ENCODE measurements at places on chromosomes 12 and 14.

DNA sequence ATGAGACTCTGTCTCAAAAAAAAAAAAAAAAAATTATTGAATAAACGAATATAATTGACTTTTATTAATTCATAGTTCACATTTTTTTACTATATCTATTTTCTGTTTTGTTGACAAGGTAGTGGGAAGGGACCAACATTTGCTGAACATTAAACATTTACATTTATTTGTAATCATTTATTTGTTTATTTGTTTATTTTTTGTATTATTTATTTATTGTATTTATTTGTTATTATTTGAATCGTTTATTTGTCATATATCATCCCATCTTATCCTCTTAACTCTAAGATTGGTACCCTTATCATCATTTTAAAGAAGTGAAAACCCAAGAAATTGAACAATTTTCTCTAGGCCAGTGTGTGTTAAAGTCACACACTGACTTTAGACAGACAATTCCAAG is 101.5 kb downstream of the SYT1 start:
- DNase-seq = no peak

GRCh38 chr12:130474599-130475269 is 137.0 kb downstream of the PIWIL1 start:
- no peak for DNase-seq

DNA sequence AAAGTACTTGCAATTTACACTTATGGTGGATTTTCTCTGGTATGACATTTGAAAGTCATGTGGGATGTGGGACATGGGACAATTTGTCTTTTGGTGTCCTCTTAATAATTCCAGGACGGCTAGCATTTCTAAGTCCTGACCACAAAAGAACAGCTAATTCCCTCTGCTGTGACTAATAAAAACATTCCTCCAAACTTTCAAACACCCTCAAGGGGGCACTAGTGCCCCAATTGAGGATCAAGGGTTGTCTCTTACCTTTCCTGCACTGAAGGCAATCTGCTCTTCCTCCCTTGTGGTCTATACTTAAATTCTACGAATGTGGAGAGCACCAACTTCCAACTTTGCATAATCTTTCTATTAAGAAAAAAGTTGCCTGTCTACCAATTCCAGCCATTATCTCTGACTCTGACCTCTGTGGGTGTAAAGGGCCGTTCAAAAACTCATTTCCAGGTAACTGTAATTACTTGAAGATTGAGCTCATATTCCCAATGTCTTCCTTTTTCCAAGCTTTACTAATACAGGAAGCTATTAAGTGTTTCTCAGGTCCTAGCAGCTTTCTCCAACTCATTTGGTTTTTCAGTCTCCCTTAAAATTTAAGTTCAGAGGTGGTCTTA is 210.2 kb downstream of the PTPRO start:
- DNase-seq = no peak

GRCh38 chr14:64591809-64592208 is 42.0 kb downstream of the PPP1R36 start:
- DNase-seq = no peak

DNA sequence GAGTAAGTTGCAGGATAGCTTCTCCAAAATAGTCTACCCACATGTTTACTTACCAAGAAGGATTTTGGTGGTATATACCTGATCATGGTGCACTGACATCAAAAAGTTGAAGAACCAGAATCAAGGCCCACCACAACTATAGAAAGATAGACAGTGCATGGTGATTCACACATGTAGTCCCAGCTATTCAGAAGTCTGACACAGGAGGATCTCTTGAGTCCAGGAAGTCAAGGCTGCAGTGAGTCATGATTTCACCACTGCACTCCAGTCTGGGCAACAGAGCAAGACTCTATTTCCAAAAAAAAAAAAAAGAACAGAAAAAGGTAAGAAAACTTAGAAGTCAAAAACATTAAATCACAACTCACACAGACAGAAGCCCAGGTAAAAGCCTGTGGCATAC is 422.2 kb upstream of the FOXG1 start:
- no peak for DNase-seq

- no peak for DNase-seq
Measured at GRCh38 chr12:43425361-43425760, 126.6 kb downstream of the ADAMTS20 start.

GRCh38 chr12:2372735-2373134 is 319.9 kb downstream of the CACNA1C start:
- no peak for DNase-seq

DNA sequence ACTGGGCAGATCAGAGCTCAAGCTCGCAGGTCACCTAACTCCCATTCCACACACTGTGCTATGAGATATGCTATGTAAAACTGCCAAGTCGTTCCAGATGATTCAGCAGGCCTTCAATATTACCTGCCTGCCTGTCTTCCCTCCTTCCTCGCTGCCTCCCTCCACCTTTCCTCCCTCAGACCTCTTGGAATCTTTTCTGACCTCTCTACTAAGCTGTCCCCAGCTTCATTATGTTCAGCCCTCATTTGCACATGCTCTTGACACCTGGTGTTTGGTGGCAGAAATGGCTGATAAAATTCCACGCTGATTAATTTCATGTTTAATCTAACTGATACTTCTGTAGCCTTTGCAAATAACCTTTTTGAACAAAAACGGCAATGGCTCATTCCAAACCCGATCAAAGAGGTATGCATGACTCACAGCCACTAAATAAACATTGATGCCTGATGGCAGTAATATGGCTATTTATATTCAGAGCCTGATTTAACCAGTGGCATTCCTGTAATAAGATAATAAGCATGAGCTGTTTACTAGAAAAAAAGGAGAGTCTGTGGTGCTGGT is 130.8 kb upstream of the EGLN3 start:
- no peak for DNase-seq

GRCh38 chr12:13959131-13959723 is 22.2 kb downstream of the GRIN2B start:
- DNase-seq = no peak

GRCh38 chr12:1297206-1297605 is 297.2 kb downstream of the FBXL14 start:
- no peak for DNase-seq

DNA sequence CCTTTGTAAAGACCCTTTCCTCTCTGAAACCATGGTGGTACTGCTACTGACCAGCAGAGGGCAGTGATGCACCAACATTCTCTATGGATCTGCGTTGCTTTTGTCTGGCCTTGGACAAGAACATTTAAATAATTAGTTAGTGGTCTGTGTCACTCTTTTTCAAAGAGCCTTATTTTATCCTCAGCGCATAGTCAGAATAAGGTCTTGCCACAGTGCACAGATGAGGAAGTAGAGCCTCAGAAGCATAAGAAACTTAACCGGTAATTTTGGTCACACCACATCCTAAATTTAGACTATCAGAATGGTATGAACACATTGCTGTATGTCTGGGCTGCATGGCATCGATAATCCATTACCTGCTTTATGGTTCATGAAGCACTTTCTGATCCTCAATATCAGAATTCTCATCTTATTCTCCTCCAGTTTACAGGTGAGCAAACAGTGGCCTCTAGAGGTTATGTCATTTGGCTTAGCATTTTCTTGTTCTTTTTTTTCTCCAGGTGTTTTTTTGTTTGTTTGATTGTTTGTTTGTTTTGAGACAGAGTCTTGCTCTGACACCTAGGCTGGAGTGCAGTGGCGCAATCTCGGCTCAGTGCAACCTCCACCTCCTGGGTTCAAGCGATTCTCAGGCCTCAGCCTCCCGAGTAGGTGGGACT is 23.7 kb upstream of the IFT81 start:
- DNase-seq = no peak

DNA sequence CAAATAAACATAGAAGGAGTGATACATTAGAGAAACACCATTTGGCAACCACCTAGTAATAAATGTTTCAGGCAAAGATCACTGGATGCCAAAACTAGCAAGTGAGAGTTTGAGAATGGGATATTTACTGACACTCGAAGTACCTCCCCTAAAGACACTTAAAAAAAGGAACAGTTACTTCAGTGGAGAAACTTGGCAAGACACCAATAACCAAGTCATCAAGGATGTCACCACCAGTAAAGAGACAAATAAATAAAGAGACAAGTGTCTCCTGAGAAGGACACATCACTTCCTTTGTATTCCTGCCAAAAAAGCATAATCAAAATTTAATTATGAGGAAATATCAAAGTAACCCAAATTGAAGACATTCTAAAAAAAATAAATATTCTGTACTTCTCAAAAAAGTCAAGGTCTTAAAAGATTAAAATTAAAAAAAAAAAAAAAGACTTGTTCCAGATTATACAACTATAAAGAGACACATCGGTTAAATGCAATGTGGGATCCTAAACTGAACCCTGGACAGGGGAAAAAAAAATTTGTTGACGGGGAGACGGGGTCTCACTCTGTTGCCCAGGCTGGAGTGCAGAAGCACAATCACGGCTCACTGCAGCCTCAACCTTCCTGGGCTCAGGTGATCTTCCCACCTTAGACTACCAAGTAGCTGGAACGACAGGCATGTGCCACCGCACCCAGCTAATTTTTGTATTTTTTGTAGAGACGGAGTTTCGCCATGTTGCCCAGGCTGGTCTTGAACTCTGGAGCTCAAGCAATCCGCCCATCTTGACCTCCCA is 26.4 kb downstream of the TM7SF3 start:
- DNase-seq = no peak

DNA sequence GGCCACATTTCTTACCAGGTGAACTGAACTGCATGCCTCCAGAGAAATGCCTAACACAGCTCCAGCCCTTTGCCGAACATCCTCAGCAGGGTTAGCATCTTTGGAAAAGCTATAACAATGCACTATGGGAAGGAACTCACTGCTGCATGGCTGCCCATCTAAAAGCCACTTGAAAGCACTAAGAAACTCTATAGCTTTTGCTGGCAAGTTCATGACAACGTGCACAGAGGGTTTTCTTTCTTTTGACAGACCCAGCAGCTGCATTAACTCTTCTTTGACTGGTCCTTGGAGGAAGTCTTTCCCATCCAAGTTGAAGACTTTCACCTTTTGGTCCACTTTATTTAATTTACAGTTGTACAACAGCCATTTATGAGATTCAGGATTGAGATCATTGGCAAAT is 5.3 kb downstream of the TRMT5 start:
- no peak for DNase-seq

DNA sequence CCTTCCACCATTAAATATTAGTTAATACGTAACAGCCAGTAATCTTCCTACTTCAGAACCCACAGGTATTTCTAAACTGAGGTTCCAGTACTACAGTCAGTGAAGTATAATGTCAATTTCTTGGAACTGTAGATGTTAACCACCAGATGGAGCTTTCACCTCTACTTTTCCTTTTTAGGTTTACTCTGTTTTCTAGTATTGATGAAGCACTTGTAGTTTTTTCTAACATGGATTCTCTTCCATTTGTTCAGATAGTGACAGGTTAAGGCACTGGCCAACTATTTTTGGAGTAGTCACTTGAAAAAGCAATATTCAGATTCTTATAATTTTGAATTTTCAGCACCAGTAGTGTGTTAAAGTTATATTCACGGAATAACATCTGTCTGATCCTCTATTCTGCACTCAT is 4.6 kb upstream of the SEC23A start:
- DNase-seq = no peak

DNA sequence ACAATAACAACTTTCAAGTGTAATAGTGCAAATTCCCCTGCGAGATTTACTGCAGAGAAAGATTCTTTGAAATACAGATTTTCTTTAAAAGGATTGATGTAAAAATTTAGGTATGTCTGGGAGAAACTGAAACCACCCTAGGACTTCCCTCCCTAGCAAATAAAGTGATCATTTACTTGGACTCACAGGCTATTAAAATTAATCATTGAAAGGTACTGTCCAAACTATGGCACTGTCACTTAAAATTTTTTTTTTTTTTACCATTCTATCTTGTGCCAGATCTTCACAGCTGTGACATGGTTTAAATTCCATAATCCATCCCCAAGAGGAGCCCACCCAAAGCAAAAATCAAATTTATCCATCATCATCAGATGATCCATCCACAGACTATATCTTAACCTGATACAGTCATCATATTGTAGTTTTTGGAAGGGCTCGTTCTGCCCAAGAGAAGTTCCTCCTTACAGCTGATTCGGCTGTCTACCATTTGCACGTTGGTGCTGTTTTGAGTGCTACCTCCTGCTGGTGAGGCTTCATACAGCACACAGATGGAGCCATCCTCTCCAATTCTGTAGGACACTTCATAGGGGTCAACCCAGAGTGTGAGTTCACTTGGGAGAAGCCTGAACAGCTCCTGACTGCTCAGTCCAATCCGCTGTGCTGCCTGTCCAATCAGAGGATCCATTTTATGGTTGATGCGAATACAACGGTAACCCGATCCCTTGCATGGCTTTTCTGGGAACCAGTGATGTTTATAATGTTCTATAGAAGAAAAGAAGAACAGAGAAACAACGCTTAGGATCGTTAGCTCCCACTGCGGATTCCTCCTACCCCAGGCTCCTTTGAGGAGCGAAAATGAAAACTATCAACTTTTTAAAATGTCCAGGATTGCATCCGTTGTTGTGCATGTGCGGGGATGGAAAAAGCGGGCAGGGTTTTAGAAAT is 1.7 kb downstream of the BTG1 start:
- DNase-seq = peak; percentile 29

GRCh38 chr12:106644335-106645073 is 61.7 kb downstream of the RFX4 start:
- DNase-seq = no peak

- no peak for DNase-seq
Measured at GRCh38 chr12:24198070-24198469, 248.6 kb upstream of the SOX5 start.

- no peak for DNase-seq
Measured at GRCh38 chr14:102726191-102726949, 50.9 kb upstream of the TRAF3 start.

DNA sequence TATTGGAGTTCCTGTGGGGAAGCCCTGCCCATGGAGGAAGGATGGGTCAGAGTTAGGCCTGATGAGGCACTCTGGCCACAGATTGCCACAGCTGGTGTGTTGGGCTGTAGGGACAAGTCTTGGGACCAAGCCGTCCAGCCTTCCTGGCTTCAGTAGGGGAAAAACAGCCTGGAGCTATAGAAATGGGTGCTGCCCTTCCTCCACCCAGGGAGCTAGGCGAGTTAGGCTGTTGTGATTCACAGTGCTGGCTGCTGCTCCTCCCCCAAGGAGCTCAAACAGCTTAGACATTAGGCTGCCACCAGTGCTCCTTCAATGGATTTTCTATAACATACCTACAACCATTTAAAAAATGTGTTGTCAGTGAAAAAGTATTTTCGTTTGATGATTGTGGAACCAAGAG is 274.3 kb downstream of the RPL10L start:
- no peak for DNase-seq

DNA sequence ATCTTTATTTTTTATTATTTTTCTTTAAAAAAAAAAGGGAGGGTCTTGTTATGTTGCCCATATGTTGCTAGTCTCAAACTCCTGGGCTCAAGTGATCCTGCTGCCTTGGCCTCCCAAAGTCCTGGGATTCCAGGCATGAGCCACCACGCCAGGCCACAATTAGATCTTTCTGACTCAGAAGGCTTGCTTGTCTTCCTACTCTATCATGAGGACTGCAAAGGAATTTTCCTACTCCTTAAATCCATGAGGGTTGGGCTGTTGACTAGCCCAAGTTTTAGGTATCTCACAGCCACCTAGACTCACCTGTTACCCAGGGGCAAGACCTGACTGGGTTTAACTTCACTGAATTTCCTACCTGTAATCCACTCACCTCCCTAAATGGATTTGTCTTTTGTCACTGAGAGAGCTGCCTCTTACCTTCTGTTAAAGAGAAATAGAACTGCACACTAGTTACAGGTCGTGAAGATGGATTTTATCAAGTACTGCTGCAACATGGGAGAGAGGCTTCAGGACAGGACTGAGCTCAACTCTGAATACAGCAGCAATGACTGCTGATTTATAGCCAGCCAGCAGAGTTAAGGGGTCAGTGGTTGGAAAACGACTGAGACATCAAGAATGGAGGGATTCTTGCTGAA is 72.3 kb downstream of the B4GALNT3 start:
- DNase-seq = no peak

GRCh38 chr12:24921251-24922038 is 27.5 kb downstream of the BCAT1 start:
- DNase-seq = no peak

Data from activated naive CD8-positive, alpha-beta T cell treated with anti-CD3 and anti-CD28 coated beads, Interleukin-2, amount 50 U/mL, for 16 hours (primary cell).